ENCODE measurements at places on chromosomes 6 and 20.

DNA sequence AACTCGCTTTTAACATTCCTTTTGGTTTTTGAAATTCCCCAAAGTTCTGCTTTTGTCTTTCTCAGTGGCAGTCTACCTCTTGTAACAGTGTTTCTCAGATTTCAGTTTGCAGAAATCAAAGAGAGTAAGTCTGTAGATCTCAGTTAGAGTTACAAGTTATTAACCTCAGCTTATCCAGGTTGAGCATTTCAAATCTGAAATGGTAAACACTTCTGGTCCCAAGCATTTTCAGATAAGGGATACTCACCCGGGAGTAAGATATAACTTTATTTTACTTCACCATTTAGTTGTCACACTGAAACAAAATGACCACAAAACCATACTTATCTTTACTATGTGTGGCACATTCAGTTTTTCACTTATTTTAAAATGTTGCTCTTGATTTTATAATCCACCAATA is 9.8 kb downstream of the ZNF292 start:
- no peak for DNase-seq

- peak; percentile 69 for DNase-seq
Measured at GRCh38 chr6:7617801-7618764, 28.1 kb downstream of the SNRNP48 start.

DNA sequence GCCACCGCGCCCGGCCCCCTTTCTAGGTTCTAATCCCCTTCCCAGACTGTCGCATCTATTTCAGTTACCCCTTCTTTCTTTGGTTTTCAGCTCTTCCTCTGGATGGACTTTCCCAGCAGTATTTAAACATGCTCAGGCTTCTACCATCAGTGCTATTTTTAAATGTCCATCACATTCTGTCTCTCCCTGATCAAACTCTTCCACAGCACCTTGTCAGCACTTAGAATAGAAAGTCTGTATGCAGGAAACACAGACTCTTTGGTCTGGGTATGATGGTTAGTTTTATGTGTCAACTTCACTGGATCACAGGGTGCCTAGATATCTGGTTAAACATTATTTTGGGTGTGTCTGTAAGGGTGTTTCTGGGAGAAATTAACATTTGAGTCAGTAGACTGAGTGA is 297.8 kb upstream of the ECI2 start:
- DNase-seq = no peak

DNA sequence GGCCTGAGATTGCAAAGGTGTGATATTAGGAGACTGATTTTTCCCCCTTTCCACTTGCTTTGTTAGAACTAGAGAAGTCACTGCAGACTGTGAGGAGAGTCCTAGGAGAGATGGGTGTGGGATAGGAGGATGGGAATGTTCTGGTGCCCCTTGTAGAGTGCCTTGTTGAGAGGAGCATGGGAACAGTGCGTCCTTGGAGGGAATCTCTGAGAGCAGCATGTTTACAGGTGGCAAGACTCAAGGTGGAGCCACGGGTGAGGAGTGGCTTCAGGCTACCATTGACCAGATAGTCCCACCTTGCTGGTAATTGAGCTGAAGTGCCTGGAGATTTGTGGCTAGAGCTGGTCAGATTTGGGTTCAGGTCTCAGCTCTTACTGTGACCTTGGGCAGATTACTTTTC is 6.0 kb downstream of the PLCG1 start:
- no peak for DNase-seq

DNA sequence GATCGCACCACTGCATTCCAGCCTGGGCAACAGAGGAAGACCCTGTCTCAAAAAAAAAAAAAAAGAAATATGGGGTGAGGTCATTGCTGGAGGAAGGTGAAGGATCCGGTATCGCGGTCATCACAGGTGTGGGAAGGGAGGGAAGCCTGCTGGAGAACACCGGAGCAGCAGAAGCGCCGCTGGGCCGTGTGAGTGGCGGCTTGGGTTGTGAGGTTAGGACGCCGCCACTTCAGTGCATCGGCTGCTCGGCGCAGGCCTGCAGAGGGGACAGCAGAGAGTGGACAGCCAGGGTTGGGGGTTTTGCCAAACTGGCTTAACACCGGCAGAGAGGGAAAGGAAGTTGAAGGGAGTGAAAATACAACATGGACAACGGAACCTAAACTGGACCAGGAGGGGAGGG is 5.4 kb downstream of the TLDC2 start:
- no peak for DNase-seq

- DNase-seq = no peak
Measured at GRCh38 chr20:47800623-47801022, 15.3 kb upstream of the SULF2 start.

DNA sequence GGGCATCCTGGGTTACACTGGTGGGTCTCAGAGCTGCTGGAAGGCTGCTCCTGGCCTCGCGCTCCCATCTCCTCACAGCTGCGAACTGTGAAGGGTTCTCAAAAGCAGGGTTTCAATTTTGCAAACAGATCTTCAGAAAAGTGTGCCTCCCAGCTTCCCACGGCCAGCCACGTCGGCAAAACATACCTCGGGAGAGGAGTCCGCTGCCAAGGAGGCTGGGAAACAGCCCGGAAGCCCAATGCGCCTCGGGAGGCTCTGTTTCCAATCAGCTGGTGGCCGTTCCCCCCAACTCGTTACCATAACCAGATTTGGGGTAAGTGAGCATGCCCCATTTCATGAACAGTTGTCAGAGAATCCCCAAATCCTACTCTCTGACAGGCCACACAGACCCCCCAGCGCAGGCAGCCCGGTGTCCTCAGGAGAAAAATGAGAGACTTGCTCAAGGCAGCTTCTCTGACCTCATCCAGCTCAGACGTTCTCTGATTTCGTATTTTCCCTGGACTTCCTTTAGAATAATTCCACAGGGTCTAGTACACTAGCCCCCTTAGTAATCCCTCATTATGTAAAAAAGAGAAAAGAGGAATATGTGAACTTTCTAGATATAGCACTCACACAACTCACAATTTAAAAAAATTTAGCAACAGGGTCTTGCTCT is 98.4 kb downstream of the SNX5 start:
- DNase-seq = no peak

DNA sequence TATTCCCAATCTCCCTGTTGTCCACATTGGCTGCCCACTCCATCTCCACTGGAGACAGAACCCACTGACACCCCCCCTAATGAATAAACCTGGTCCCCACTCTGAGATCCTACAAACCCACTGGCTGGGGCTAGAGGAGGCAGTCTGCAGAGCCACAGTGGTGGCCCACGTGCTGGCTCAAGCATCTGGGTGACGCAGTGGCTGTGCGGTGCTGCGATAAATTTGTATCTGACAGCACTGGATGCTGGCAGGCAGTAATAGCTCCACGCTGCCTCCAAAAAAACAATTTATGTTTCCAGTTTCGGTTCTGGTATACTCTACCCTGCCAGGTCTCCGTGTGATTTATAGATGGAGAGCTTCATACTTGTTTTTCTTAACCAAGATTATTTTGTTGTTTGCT is 87.1 kb upstream of the SYNDIG1 start:
- DNase-seq = no peak

DNA sequence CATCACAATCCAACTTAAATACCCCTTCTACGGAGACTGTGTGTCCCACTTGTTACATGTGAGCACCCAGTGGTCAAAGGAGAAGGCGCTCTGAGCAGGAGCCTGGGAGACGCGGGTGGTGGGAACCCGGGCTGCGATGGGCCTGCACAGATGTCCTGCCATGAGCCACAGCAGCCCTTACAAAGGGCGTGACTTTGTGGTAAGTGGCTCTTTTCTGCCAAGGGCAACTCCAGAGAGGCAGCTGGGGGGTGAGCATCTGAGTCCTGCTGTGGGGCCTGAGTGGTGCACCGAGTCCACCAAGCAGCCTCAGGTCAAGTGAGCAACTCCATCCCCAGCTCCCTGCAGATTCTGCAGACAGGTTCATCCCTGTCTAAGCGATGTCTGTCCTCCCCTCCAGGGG is 33.6 kb upstream of the CST7 start:
- no peak for DNase-seq

- no peak for DNase-seq
Measured at GRCh38 chr6:5175635-5176034, 85.1 kb downstream of the LYRM4 start.

DNA sequence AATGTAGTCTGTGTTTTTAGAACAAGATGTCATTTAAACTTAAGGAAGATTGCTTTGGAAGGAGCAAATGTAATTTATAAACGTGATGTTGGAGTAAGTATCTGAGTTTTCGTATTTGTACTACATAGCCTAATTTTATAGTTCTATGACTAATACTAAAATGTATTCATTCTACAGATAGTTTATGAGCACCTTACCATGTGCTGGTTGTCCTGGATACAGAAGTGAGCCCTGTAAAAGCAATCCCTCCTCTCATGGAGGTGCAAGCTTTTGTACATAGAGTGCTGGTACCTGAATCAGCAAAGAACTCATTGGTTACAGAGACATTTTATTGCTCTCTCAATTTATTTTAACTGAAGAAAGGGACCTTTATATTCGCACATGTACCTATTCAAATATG is 27.1 kb downstream of the TBPL1 start:
- DNase-seq = no peak

DNA sequence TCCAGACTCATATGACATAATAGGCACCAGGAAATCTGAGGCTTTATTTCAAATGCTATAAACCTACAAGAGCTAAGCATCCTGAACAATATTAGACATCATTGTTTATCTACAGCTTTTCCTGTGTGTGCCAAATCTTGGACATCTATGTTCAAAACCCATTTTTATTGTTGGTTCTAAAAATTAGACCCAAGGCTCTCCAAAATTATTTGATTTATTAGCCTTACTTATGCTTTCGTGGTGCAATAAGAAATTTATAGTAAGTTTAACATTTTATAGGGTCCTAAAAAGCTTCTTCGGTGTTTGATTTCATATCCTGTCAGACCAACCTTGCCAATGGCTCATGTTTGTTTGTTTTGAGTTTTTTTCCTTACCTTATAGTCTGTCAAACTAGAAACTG is 1014.5 kb upstream of the MANEA start:
- DNase-seq = no peak

- DNase-seq = no peak
Measured at GRCh38 chr6:151847064-151847463, 39.6 kb downstream of the ESR1 start.

GRCh38 chr20:41064377-41064776 is 35.8 kb downstream of the TOP1 start:
- no peak for DNase-seq

- DNase-seq = no peak
Measured at GRCh38 chr6:150567823-150568383, 31.8 kb upstream of the PLEKHG1 start.

- DNase-seq = no peak
Measured at GRCh38 chr6:169343886-169344749, 90.5 kb upstream of the THBS2 start.

GRCh38 chr6:148973538-148974208 is 226.8 kb downstream of the UST start:
- DNase-seq = no peak

- DNase-seq = no peak
Measured at GRCh38 chr6:63787021-63787420, 151.4 kb downstream of the PHF3 start.

GRCh38 chr20:54456423-54456822 is 19.0 kb upstream of the DOK5 start:
- no peak for DNase-seq
